ENCODE measurements at places on chromosomes 4 and X.

GRCh38 chr4:100742045-100742444 is 224.2 kb upstream of the EMCN start:
- DNase-seq: no peak

GRCh38 chr4:2794486-2795299 is 1.8 kb downstream of the SH3BP2 start:
- DNase-seq: peak; percentile 64

DNA sequence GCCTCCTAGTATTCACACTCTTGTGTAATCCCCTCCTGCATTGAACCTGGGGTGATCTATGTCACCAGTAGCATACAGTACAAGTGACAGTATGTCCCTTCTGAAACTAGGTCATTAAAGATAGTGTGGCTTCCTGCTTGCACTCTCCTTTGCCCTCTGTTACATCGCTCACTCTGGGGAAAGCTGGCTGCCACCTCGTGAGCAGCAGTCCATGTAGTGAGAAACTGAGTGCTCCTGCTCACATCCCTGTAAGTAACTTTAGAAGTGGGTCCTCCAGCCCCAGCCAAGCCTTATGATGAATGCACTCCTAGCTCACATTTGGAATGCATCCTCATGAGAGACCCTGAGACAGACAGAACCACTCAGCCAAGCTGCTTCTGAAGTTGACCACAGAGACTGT is 89.8 kb upstream of the TNIP3 start:
- no peak for DNase-seq

GRCh38 chr4:78776729-78777575 is 802 bp downstream of the BMP2K start:
- DNase-seq: no peak

DNA sequence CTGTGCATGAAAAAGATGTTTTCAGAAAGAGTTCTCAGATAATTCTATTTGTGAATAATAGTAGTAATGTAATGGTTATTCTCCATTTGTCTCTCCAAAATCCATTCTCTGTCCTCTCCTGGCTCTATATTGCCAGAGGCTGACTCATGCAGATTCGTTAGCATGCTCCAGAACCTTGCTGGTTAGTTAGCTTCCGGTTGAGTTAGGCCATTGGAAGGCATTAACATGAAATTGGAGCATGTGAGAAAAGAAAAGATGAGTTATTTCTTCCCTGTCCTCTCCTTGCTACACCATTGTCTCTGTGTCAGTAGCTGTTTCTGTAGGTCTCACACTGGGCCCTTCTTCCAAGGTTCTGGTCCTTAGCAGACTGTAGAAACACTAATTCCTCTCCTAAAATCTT is 23.5 kb upstream of the PRDM8 start:
- no peak for DNase-seq

DNA sequence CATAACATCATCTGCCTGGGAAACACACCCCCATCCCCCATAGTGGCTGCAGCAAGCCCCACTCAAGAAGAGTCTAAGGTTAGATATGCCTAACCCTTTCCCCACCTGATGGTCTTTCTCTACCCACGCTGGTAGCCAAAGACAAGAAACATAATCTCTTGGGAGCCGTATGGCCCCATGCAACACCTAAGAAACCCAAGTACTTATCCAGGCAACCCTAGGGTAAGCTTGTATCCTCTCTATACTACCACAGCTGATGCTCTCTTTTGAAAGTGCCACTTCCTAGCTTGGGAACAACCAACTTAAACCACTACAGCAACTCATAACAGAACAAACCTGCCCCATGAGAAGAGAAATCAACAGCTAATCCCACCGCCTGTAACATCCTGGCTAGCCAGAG is 161.1 kb downstream of the MSN start:
- DNase-seq: no peak

DNA sequence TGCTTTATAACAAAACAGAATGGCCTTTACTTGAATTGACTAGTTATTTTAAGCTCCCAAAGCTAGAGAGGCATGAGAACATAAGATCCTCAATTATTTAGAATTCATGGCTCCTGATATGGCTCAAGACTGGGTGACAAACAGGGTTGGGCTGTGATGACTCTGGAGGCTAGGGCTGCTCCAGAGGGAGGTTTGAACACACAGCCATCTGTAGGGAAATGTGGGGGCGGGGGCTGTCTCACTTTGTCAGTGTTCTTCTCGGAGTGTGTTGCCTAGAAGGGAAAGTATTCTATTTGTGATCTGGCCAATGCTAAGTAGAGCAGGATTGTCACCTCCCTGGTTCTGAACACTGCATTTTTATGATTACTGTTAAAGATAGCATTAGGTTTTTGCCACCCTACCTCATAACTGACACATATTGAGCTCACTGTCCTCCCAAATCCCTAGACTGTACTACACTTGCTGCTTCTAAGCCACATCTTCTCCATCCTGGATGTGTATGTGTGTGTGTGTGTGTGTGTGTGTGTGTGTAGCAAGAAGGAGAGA is 45.9 kb downstream of the VSIG4 start:
- no peak for DNase-seq

DNA sequence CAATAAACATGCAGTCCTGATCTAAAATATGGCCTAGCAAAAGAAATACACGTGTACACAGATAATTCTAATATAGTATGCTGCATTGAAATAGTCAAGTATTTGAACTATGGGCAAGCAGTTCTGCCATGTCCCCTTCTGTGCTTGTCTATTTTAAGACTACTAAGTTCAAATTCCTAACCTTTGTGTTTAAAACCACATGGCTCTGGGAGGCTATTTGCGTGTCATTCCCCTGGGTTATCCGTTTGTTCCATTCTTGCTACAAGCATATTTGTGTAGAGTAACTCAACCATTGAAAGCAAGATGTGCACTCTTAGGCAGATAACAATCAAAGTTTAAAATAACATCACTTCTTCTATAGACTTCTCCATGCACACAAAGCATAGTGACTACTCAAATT is 25.4 kb upstream of the TBC1D1 start:
- DNase-seq: no peak

GRCh38 chr4:150280975-150281374 is 202.7 kb downstream of the DCLK2 start:
- no peak for DNase-seq

DNA sequence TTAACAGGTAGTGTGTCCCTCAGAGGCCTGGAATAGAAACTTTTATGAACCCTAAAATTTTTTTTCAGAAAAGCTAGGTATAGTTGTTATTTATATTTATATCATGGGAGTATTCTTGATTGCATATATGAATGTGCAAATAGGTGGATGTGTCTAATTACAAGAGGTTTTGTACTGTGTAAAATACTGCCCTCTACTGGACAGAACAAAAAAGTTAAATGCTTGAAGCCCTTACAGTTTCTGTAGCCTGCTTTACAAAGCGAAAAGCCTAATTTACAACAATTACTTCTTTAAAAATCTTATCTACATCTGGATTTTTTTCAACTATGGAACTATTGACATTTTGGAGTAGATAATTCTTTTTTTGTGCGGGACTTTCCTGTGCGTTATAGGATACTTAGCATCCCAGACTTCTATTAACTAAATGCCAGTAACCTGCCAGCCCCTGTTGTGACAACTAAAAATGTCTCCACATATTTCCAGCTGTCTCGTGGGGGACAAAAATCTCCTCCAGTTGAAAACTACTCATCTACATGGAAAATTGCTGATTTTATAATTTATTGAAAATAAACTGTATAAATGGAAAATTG is 35.1 kb downstream of the ENPEP start:
- no peak for DNase-seq

DNA sequence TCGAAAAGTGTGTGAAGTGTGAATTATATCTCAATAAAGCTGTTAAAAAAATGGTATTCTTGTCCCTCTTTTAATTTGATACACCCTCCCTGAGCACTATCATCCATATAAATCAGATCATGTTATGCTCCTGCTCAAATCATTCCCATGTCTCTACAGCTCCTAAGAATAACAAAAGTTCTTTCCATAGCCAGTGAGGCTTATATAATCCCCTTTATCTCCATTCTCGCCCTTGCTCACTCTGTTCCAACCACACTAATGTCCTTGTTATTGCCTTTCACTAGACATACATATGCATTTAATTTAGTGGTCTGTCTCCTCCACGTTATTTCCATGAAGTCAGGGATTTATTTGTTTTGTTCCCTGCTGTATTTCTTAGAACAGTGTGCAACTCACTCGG is 10.5 kb downstream of the ZGRF1 start:
- no peak for DNase-seq

DNA sequence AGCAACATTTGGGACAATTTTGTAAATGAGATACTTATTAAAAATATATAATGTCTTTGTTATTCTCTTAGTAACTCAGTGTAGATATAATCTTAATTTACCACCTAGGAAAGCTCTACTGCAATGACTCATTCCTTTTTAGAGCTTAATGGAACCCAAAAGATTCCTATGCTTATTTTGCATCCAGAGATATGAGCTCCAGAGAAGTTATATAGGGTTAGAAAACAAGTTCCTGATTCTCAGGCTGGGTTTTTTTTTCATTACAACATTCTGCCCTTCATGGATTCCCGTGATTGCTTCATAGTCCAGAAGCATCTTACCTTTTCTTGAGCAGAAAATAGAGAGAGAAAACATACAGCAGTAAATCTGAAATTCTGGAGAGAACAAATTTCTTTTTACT is 57.9 kb upstream of the CXCL8 start:
- DNase-seq: no peak

- DNase-seq: no peak
Observed at GRCh38 chr4:146469022-146469421, 52.7 kb downstream of the SLC10A7 start.

- DNase-seq: no peak
Observed at GRCh38 chr4:55398461-55398860, 2.7 kb downstream of the TMEM165 start.

DNA sequence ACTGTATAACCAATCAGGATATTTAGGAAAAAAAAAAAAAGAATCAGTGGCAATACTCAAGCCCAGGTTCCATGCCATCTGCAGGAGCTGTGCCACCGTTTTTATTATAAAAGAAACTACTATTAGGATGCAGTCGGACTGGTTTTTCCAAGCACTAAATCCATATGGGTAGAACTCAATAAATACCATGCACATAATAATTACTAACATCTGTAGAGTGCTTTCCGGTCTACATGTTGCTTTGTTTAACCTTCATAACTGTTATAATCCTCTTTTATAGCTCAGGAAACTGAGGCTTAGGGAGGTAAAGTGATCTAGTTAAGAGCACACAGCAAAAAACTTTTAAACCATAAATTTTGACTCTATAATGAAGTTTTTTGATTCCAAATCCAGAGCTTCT is 24.0 kb downstream of the ARSJ start:
- DNase-seq: no peak

- no peak for DNase-seq
Observed at GRCh38 chr4:55004831-55005230, 120.6 kb downstream of the KDR start.

GRCh38 chr4:158948071-158948470 is 154.8 kb upstream of the RAPGEF2 start:
- no peak for DNase-seq

Data from ovary (tissue), 10 donors.